Activated CD4-positive, alpha-beta T cell treated with anti-CD3 and anti-CD28 coated beads, Interleukin-2, amount 10 ng/mL, durations not matched to agents 7 days and 5 days (primary cell): ENCODE measurements at places on chromosomes 1 and 21. TPM values are rescaled to one million over a fixed set of nuclear protein-coding genes. Genes with fewer than 3 reads are reported as not detected.

The F13B gene
- not detected for total RNA-seq

The ITGB2 gene
- 500 TPM for total RNA-seq

The SH2D1B gene
- not detected for total RNA-seq

The CFAP141 gene
- total RNA-seq, result not detected

The ZNF683 gene
- total RNA-seq, result not detected

The GPR3 gene
- total RNA-seq, result not detected

The OR10J1 gene
- total RNA-seq, result not detected

The VAV3 gene
- total RNA-seq, result 1.3 TPM

The FGR gene
- total RNA-seq, result not detected

The ZSWIM5 gene
- total RNA-seq, result 0.62 TPM

The NHLH1 gene
- total RNA-seq, result 0.10 TPM

The NTRK1 gene
- total RNA-seq, result 1.9 TPM

The SH3GLB1 gene
- total RNA-seq, result 66.8 TPM

The U2AF1 gene
- total RNA-seq, result 5.5 TPM

The MMEL1 gene
- 2.9 TPM for total RNA-seq

The OR2T35 gene
- total RNA-seq, result not detected

The ZNF593OS gene
- total RNA-seq, result not detected

The GBP7 gene
- total RNA-seq, result not detected

The ATP6V0B gene
- total RNA-seq, result 112 TPM
